ENCODE measurements at places on chromosomes 1 and 21. TPM values are rescaled to one million over a fixed set of nuclear protein-coding genes. Genes with fewer than 3 reads are reported as not detected.

The WNT2B gene
- 0.33 TPM for total RNA-seq

The GPR25 gene
- total RNA-seq = not detected

The CDC7 gene
- 6.7 TPM for total RNA-seq

The TMEM52 gene
- 0.65 TPM for total RNA-seq

The RCSD1 gene
- 0.06 TPM for total RNA-seq

The HENMT1 gene
- total RNA-seq = 4.5 TPM

The NOTCH2 gene
- total RNA-seq = 31.3 TPM

The LENEP gene
- not detected for total RNA-seq

The NKAIN1 gene
- 0.82 TPM for total RNA-seq

The LAD1 gene
- 0.66 TPM for total RNA-seq

The TCHHL1 gene
- total RNA-seq = not detected

The ANKRD35 gene
- not detected for total RNA-seq

The PRMT6 gene
- not detected for total RNA-seq

Measured in A549 treated with DMSO at 1 μM for 4 hours (cell line).